ENCODE measurements at places on chromosomes 5 and 9. TPM values are rescaled to one million over a fixed set of nuclear protein-coding genes. Genes with fewer than 3 reads are reported as not detected.

DNA sequence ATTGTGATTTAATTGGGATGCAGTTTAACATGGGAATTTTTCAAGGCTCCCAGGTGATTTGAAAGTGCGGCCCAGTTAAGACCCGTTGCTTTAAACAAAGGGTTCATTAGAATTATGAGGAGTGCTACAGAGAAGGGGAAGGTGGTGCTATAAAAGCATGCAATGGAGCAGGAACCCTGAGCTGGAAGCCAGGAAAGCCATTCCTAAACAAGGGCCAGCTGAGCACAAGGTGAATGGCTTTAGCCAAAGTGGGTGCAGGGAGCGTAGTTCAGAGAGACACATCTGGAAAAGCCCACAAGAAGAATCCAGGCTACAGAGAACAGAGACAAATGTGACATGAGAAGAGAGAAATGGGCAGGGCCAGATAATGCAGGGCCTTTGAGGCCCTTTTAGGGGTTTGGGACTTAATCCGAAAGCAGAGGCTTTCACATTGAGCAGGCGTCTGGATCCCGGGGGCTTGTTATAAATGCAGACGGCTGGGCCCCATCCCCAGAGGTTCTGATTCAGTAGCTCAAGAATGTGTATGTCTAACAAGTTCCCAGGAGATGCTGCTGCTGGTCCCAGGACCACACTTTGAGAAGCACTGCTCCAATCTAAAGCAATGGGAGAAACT, 138.1 kb upstream of the WWC1 start:
- DNase-seq, result no peak

DNA sequence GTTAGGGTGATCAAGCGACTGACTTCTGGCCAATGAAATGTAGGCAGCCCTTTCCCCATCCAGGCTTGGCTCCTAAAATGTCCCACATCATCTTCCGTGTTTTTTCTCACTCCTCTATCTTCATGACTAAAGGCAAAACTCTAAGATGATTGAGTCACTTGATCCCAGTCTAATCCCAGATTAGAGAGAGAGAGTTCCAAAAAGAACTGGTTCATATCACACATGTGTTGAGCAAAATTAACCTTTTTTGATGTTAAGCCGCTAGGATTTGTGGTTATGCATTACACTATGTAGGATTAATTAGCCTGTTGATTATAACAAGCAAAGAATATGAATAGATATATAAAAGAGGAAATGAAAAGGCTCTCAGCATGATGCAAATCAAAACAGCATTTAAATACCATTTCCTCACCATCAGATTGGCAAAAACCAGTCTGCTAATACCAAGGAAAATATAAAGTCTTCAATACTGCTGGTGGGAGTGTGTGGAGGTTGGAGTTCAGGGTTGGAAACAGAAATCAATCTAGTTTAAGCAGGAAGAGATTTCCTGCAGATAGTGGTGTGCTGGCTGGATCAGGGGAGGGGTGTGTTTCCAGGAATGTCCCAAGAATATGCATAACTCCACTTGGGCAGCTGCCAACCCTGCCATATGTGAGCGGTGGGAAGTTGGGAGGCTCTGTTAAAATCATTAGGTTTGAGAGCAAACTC, 187.6 kb upstream of the S1PR3 start:
- no peak for DNase-seq

DNA sequence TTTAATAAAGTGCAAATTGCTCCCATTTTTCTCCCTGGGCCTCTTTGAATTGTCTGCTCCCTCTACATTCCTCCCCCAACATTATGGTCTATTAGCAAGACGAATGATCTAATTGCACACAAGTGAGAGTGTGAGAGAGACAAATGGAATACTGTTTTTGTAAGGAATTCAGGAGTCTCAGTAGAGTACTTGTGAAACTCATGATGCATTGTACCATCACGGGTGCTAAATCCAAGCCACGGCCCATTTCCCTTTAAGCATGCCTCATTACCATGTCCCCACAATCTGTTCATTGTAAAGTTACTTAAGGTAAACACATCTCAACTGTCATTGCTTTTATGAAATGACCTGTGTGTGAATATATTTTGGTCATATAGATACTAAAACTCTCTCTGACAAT, 62.8 kb downstream of the CD180 start:
- DNase-seq, result no peak

- DNase-seq, result no peak
These were observed 73.8 kb downstream of the MED27 start for GRCh38 chr9:132005899-132006298.

DNA sequence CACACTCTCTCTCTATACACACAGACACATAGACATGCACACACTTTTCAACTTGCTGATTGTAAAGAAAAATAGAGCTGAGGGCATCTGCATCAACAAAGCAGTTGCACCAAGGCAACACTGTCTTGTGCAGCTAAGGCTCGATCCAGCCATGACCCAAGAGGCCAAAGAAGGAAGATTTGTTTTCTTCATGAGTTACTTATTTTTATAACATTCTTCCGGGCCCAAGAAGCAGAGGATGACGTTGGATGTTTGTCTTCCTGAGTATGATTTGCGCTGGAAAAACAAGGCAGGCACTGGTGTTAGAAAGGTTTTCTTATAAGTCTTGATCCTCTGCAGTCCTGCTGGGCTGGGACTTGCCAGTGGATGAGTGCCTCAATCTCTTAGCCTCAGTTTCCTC, 344.1 kb downstream of the ADAMTS6 start:
- no peak for DNase-seq

GRCh38 chr5:32098291-32098690, 75.8 kb downstream of the GOLPH3 start:
- DNase-seq, result no peak

GRCh38 chr5:73915345-73915744, 289.3 kb downstream of the ARHGEF28 start:
- no peak for DNase-seq

DNA sequence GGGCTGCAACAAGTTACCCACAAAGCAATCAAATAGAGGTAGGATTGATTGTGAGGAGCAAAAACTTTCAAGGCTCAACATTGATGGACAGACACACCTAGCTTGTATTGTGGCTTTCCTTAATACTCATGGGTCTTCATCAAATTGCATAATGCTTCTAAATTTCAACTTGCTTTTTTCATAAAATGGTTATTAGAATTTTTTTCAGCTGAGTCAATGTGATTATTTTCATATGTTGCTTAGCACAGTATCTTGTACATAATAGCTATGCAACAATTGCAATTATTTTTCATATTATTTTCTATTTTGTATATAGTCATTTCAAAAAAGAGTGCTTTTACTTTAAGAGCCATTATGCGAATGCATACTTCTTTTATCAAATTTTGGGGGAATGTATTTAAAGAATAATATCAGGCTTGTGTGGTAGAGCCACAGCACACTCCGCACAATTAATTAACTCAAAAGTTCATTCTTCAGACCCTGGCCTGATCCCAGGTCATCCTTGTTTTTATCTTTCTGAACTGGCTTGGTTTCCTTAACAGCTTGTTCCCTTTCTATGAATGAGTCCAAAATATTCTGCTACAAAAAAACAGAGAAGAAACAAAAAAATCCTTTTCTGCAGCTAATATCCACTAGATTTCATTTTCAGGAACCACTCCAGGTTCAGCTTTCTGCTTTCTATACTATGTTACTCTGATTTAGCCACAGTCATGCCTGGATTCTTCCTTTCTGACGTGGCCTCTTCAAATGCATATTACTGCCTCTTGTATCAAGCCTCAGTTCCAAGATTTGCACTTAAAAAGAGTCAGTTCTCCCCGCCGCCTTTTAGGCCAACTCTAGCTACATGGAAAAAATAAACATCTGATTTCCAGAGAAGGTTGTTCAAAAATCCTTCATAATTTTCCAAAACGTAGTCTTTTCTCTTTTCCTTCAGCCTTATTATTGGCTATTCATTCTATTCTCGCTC, 45.3 kb upstream of the CDH9 start:
- no peak for DNase-seq

- no peak for DNase-seq
These were observed 1095.9 kb downstream of the EFNA5 start for GRCh38 chr5:106574820-106575219.

DNA sequence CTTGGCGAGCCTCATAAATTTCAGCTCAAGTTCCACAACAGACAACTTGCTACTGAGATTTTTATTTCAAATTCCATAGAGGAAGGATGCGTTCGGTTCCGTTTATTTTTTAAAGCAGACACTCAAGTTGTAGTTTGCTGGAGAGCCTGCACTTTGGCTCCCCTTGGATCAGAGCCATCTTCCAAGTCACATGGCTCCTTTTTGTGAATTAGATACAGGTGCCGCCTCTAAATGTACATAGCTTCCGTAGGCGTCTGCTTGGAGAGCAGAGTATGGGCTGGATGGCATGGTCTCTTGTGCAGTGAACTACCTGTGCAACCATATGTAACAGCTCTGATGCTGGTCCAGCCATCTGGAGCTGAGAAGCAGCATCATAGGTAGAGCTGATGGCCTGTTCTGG, 73.9 kb upstream of the WWC1 start:
- no peak for DNase-seq

DNA sequence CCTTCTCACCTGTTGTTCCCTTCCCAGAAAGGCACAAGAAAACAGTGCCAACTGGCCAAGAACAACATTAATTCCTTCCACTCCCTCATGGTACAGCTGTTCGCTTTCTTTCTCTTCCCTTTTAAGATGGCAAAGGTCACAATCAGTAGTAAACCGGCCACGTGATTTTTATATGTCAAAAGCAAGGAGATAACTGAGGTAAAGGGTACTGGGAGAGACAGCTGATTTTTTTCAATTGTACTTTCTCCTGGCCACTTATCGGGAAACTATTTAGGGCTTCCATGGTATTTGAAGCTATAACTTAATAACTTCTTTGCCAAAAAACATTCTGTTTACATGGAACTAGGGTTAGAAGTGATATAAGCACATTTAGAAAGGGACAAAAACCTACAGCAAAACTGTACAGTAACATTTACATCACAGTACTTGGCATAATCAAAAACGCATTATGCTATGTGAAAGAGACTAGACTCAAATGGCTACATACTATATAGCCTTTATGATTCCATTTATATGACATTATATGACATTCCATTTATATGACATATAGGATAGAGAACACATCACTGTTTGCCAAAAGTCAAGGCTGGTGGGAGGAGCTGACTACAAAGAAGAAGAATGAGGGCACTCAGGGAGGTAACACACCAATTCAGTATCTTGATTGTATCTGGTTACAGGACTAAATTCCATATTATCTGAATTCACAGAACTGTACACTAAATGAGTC, 24.8 kb downstream of the PLPP1 start:
- no peak for DNase-seq

GRCh38 chr5:97628031-97628430, 445.0 kb upstream of the RIOK2 start:
- DNase-seq, result no peak

- no peak for DNase-seq
These were observed 46.2 kb downstream of the GALNT10 start for GRCh38 chr5:154236536-154237375.

DNA sequence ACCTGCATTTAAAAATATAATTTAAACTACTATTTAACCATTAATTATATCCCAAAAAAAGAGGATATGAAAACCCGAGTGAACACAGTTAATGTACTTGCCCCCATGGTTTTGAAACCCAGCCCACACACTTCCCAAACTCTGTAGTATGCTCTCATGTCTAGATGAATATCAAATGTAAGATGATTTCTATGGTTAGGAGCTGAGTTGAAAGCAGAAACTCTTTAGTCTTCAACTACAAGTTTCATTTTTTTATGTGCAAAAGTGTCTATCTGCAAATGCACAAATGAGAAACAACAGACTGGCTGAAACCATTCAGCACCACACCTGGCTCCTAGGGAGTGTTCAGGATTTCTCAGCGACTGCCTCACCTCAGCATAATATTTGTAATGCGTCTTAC, 183.3 kb downstream of the SEMA5A start:
- no peak for DNase-seq

GRCh38 chr5:107341376-107342084, 329.2 kb downstream of the EFNA5 start:
- no peak for DNase-seq

- DNase-seq, result no peak
These were observed 1023.4 kb downstream of the TLE4 start for GRCh38 chr9:80595192-80595591.

- no peak for DNase-seq
These were observed 411.6 kb downstream of the BNC2 start for GRCh38 chr9:16458696-16459420.

DNA sequence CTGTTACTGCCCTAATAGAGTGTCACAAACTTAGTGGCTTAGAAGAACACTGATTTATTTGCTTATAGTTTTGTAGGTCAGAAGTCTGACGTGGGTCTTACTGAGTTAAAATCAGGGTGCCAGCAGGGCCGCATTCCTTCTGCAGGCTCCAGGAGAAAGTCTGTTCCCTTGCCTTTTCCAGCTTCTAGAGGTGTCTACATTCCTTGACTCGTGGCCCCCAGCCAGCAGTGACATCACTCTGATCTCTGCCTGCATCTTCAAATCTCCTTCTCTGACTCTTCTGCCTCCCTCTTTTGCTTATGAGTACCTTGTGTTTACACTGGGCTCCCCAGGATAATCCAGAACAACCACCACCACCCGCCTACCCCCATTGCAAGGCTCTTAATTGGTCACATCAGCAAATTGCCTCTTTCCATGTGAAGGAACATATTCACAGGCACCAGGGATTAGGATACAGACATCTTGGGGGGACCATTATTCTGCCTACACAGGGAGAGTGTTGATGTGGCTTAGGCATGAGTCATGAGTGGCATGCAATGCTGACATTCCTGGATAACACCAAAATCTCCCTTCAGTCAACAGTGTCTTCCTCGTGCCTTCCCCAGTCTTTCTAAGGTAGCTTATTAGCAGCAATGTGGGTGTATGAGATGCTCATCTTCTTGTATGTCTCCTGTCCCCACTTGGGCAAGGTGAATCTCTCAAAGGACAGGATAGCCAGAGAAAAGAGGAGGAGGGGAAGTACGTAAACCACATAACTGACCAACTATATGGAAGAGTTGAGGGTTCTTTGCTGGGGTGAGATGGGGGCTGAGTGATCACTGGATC, 24.4 kb downstream of the CYFIP2 start:
- DNase-seq, result no peak

- DNase-seq, result no peak
These were observed 117.1 kb upstream of the TUT7 start for GRCh38 chr9:86471171-86471815.

DNA sequence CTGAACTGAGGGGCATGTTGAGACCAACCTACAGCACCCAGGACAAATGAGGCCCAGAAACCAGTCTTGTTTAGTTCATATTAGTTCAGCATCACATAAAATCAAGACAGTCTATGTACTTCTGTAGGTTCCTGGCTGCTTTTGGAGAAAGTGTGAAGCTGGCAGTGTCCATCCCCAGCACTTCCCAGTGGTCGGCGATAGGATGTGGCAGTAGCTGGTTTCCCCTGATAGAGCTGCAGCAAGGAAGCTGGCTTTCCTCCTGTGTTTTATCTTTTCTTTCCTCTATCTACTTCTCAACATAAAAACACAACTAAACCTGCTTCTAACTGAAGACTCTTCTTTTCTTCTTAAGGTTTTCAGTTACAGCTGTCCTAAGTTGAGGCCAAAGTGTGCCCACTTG, 43.0 kb upstream of the SLC46A2 start:
- no peak for DNase-seq

- no peak for DNase-seq
These were observed 7.6 kb downstream of the BASP1 start for GRCh38 chr5:17224858-17225511.

Gene CD72
- 8.0 TPM for total RNA-seq

Gene PCDHB8
- total RNA-seq, result not detected

Gene NSMF
- total RNA-seq, result 19.1 TPM

Gene GABRA6
- total RNA-seq, result not detected

Gene ARL14EPL
- not detected for total RNA-seq

Gene TAF11L5
- not detected for total RNA-seq

Gene HAND1
- total RNA-seq, result not detected

Gene SH3GL2
- total RNA-seq, result not detected

Measured in naive thymus-derived CD8-positive, alpha-beta T cell (primary cell).